NCI-H524 (cell line): ENCODE measurements at places on chromosomes 1 and 21.

- no peak for DNase-seq
Observed at GRCh38 chr1:40659649-40659947, 5.9 kb downstream of the RIMS3 start.

DNA sequence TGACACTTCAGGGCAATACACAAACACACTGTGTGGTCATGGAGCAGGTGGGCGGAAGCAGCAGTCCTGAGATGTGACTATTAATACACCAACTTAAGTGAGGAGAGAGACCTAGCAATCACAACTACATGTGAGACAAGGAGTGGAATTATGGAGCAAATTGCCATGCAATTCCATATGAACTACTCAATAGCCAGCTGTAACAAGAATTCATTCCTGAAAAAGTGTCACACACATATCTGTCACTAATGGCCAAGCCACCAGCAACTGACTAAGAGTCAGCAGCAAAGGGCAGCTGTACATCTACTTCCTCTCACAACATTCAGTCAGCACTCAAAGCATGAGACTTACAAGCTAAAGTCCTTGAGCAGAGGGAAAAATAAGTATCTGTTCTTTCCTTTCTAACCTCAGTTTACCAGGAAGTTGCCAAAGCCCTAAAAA is 46.2 kb downstream of the GPR3 start:
- DNase-seq = no peak

DNA sequence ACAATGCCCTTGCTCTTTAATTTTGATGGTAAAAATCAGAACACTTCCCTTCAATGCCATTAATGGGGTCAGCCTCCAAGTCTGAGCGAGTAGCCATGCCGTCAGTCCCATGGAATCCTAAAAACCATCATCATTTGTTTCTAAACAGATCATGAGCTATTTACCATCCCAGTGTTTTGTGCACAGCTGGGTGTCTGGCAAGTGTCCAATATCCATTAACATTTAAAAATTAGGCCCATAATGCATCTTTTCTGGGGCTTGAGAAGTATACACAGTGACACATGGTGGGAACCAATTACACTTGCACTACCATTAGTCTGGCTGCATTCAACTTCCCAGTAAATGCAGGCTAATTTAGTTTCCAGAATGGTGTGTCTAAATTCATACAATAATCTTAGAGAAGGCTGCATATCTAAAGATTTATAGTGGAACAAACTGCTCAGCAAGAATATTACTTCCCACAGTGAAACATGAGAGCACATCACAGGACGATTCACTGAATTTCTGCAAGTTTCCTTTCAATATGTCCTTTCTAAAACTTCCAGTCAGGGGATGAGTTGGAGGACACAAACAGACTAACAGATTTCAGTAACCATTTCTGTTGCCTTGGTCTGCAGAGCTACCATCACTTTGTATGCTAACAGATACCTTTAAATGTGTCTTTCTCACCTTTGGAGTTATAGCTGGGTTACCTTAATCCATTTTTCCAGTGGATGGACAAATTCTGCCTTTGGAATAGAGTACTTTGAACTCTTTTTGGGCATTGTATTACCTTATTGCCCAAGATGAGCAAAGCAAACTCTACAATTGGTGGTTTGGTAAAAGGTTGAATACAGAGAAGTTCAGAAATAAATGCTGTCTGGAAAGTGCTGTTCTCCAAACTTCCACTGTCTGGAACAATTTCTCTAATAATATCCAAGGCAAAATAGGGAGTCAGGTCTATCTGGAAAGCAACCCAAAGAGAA is 258.0 kb downstream of the PTBP2 start:
- no peak for DNase-seq

GRCh38 chr1:82466891-82467290 is 666.2 kb downstream of the ADGRL2 start:
- no peak for DNase-seq

DNA sequence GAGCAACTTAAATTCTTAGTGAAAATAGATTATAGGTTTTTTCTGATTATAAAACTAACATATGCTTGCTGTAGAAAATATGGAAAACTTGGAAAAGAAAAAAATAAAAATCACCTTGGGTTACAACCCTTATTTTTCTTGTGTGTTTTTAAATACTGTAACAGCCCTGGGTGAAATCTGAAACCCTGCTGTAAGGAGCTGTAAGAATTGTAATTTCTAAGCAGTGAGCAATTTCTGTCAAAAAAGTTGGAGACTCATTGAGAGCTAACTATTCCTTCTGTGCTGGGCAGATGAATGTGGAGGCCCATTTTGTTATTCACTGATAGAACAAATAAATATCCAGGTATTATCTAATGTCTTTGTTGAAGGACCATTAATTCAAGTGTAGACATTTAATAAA is 42.6 kb downstream of the ADCY10 start:
- peak; percentile 22 for DNase-seq

GRCh38 chr1:85867189-85867588 is 159.0 kb upstream of the ZNHIT6 start:
- no peak for DNase-seq

DNA sequence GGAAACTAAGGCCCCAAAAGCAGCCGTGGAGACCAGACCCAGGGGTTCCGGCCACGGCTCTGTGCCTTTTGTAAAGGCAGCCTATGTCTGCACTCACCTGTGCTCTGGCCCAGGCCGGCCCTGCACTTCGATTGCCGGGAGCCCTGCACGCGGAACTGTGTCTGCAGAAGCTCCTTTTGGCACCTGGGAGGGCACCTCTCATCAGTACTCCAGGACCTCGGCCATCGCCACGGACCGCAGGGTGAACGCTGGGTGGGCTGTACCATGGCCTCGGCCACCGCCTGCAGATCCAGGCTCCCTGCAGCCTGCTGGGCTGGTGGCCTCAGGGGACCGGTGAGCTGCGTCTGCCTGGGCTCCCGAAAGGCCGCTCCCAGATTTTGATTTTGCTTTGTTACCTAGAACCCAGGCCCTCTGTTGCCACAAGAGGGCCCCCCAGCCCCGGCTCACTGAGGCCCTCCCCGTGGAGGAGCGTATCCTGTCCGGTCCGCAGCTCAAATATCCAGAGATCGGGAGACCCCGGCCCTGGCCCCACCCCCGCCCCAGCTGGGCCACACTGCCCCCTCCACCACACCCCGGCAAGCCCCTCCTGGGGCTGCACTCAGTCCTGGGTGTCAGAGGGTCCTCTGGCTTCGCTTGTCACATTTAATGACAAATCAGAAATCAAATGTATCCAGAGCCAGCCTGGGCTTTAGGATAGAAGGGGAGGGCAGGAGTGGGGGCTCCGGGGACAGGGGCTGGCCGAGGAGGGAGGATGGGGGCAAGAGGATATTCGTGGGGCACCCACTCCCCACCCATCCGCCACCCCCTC is 60.2 kb upstream of the PDE9A start:
- peak; percentile 81 for DNase-seq

GRCh38 chr21:44391345-44392091 is 38.1 kb downstream of the TRPM2 start:
- peak; percentile 34 for DNase-seq

GRCh38 chr21:36889401-36889800 is 77.1 kb downstream of the HLCS start:
- DNase-seq = no peak

GRCh38 chr1:163744301-163744887 is 422.6 kb downstream of the NUF2 start:
- DNase-seq = no peak

GRCh38 chr21:41932576-41933312 is 21.1 kb downstream of the C2CD2 start:
- DNase-seq = no peak

DNA sequence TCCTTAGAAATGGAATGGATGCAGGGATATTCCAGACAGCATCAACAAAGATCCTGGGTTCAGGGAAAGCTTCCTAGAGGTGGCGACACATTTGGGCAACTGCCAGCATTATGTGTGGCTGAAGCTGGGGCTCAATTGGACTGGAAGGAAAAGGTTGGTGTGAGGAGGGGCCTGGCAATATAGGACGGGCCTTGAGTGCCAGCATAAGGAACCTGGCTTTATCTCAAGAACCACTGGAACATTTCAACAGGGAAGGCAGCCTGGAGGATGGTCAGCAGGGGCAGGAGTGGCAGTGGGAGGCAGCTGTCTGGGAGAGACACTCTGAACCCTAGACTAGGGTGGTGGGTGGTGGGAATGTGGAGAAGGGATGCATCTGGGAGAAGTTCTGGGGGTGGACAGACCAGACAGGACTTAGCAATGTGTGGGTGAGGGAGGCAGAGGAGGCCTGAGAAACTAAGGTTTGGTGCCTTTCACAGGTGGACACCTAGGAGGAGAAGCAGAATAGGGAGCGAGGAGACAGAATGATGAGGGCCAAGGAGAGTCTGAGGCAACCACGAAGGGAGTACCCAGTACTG is 3.5 kb downstream of the SH3BGRL3 start:
- DNase-seq = no peak

GRCh38 chr1:200351826-200352549 is 57.8 kb downstream of the ZNF281 start:
- no peak for DNase-seq

DNA sequence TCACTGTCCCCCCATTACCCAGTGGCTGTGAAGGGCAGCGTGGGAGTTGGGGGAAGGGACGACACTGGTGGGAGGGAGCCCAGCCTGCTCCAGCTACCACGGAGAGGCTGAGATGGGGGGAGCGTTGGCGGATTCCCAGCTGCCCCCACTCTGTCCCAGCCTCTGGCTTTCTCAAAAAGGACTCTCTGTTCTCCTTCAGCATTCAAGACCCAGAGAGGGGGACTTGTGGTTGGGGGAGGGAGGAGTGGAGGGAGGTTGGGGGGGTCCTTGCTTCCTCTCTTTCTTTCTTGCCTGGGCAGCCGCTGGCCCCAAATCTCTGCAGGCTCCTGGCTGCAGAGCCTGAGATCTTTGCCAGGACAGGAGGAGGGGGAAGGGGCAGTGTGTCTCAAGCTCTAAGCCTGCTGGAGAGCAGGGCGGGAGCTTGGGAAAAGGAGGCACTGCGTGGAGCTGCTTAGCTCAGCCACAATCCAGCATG is 2.2 kb downstream of the ATP1A2 start:
- no peak for DNase-seq

DNA sequence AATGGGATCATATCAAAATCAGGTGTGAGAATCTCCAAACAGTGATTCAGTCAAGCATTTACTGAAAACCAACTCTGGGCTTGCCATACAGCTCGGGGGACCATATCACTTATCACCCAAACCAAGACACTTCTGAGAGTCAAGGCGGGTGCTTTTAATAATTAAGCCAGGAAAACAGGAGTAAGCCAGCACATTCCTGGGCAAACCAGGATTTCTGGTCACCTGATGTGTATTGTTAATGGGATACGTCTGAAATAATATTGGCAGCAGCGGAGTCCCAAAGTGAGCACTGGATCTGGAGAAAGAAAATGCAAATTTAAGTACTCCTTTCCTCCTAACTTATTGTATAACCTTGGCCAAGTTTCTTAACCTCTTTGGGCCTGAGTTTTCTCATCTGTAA is 17.6 kb downstream of the OSCP1 start:
- DNase-seq = no peak

- DNase-seq = no peak
Observed at GRCh38 chr1:208238710-208239472, 5.3 kb downstream of the PLXNA2 start.

DNA sequence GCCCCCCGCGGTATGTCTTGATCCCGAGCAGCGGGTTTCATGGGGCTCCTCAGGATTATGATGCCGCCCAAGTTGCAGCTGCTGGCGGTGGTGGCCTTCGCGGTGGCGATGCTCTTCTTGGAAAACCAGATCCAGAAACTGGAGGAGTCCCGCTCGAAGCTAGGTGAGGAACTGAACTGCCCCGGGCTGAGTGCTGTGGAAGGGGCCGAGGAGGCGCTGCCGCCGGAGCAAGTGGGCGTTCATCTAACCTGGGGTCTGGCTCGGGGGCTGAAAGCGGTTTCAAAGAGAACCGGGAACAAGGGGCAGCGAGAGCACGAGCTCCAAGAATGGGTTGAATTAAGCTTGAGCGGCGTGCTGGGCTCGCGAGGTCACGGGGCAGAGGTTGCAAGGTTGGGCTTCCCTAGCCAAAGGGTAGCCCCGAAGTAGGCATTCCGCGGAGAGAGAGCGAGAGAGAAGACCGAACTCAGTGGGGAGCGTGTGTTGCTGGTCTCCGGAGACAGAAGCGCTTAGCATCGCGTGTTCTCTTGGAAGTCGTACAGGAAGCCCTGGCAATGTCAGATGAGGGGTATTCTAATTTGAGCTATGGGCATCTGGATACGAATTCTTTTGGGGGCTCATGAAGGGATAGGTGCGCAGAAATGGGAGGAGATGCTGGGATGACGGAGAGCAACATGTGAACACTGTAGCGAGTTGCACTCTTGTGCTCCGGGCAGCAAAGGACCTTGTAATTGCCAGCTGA is 732 bp downstream of the HS2ST1 start:
- DNase-seq = peak; percentile 77

GRCh38 chr1:225888898-225889601 is at the start of gene LEFTY1:
Gene LEFTY1, minus strand, starts transcription at chr1:225889146. Its CDS starts 80 bp downstream, at chr1:225889066.
- DNase-seq = no peak

- DNase-seq = no peak
Observed at GRCh38 chr1:228020686-228021354, 14.0 kb downstream of the WNT3A start.

GRCh38 chr21:33496345-33496744 is 4.8 kb upstream of the DNAJC28 start:
- DNase-seq = no peak

- DNase-seq = no peak
Observed at GRCh38 chr1:171563675-171564074, 58.4 kb upstream of the MYOCOS start.

GRCh38 chr1:223234170-223234514 is 91.1 kb upstream of the TLR5 start:
- DNase-seq = no peak

- no peak for DNase-seq
Observed at GRCh38 chr1:59997479-59998115, 71.0 kb upstream of the CYP2J2 start.

DNA sequence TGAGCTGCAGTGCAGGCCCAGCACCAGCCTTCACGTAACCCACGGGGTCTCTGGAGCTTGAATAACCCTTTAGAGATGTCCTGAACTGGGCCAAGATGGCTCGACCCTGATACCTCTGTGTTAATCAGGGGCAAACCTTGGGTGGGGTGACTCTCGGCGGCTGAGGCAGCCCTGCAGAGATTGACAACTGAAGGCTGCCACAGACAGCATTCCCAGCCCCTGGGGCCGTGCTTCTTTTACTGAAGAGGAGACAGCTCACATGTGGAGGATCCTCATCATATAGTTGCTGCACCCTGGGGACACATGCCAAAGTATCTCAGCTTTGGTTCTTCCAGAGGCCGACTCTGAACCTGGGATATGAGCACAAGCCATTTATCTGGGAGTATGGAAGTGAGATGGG is 57.3 kb upstream of the PTGFRN start:
- no peak for DNase-seq

- no peak for DNase-seq
Observed at GRCh38 chr1:192260076-192260475, 56.7 kb upstream of the RGS21 start.

GRCh38 chr21:44654576-44655175 is at the start of gene KRTAP12-4:
Gene KRTAP12-4, minus strand, starts transcription at chr21:44654659. Its CDS starts 45 bp downstream, at chr21:44654614.
- DNase-seq = no peak

DNA sequence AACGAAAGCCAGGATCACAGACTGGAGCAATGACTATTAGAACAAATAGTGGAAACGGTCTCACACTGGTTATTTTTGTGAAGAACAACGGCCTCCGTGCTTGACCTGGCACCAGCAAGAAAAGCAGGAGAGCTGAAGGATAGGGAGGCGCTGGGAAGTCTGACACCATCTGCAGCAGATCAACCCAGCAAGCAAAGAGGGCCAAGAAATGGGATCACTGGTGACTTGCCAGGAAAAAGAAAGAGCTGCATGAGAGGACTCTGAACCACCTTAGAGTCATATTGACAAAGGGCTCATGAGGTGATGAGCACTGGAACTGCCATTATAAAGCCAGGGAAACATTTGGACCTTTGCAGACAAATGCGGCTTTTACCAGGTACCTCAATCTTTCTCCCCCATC is 25.0 kb downstream of the MTOR start:
- no peak for DNase-seq

GRCh38 chr1:231734417-231734816 is 107.8 kb downstream of the DISC1 start:
- DNase-seq = no peak
